ENCODE measurements at places on chromosomes 5 and 9.

DNA sequence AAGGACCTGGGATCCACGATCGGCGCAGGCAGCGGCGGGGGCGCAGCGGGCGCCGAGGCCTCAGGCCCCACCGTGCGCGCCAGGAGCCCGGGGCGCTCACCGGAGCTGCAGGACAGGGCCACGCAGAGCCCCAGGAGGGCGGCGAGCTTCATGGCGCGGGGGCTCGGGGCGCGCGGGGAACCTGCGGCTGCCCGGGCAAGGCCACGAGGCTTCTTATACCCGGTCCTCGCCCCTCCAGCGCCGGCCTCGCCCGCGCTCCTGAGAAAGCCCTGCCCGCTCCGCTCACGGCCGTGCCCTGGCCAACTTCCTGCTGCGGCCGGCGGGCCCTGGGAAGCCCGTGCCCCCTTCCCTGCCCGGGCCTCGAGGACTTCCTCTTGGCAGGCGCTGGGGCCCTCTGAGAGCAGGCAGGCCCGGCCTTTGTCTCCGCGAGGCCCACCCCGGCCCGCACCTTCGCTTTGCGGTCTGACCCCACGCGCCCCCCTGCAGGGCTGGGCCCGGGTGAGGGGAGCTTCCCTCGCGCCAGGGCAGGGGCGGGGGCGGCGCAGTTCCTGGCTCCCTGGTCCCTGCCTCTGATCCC lies at the start of gene SCGB3A1:
SCGB3A1 (minus strand) TSS at position 189 of the 577 bp plus-strand sequence; CDS start at position 152, 37 bp downstream.
- no peak for DNase-seq

DNA sequence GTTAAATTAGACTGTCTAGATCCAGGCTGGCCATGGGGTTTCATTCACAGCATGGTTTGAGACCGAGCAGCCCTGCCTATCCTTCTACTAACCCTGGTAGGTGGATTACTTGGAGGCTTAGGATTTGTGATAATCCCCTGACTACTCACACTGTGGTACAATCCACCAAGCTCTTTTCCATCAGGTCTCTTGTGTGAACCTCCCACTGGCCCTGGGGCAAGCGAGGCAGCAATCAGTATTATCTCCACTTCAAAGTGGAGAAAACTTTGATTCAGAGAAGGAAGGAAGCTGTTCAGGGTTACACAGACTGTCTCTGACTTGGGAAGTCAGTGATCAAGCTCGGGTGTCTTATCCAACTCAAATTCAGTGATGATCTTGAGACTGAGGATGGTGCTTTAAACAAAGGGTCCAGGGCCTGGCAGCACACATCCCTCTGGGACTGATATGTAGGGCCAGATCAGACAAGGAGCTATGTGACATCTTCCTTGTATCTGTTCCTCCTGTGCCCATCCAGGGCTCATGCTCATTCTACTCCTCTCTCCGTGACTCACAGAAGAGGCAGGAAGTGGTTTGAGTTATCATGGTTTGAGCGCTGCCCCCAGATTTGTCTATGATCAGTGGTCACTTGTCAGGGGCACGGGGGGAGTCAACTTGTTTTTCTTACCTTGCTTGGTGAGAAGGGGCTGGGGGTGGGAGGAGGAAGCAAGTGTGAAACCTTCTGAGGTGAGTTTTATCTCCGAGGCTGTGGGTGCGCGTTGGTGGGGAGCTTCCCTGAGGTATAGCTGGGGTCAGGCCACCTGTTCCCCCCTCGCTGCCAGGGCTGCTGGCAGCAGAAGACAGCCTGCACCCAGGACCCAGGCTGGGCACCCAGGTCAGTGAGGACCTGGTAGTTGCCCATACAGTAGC lies 48.6 kb downstream of the RGS3 start:
- peak; percentile 77 for DNase-seq

DNA sequence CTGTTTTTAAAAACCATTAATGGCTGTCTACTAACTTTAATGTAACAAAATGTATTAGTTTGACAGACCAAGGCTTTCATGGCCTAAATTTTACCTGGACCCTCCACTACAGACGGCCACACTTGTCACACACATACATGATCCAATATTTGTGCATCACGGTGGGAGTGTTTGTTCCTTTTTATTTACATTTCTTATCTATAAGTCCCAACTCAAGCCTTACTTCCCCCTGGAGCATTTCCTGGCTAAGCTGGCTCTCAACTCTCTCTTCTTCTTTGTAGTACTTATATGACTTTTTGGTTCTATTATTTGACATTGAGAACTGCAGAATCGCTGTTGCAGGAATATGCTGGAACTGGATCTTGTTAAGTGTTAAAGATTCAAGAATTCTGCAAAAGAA lies 534.4 kb downstream of the RAB3C start:
- no peak for DNase-seq

GRCh38 chr9:137657606-137658005 lies 38.8 kb downstream of the EHMT1 start:
- DNase-seq = no peak

DNA sequence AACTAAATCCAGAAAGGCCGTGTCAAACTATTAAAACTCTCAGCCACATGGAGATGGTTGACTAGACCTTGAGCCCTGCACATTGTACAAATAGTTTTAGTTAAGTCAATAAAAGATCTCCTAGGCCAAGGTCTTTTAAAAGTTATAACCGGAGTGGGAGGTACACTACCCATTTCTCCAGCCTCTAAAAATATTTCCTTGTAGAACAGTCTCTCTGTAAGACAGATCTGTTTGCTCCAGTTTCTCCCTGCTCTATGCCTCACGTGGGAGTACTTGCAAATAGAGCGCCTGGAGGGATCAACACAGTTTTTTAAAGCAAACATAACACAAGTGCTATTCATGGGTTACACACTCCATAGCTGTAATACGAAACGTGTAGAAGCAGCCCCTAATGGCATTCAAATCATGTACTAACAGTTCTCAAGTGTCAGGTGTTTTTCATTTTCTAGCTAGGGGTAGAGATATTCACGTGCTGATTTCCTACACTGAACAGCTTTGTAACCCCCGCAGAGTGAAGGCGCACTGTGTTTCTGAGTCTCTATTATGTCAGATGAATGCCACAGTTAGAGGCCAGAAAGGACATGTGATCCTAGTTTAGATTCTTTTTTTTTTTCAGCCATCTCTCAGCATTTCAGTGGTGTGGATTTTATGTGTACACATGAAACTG lies 703.4 kb upstream of the GRAMD2B start:
- DNase-seq = no peak

DNA sequence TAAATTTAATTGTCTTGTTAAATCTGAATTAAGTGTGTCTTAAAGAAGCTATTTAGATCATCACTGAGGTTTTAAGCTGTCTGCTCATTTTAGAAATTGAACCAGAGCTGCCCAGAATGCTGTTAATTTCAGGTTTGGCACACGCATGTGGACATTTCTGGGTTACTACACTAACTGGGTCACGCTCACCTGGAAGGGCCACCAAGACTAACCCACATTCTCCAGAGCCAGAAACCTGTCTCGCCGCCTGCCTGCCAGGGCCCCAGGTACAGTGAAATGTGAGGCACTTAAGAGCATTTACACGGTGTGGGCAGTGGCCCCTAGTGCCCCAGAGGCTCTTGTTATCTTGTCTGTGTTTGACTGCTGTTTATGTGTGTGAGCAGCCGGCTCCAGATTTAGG lies 46.6 kb downstream of the ATP10B start:
- no peak for DNase-seq

DNA sequence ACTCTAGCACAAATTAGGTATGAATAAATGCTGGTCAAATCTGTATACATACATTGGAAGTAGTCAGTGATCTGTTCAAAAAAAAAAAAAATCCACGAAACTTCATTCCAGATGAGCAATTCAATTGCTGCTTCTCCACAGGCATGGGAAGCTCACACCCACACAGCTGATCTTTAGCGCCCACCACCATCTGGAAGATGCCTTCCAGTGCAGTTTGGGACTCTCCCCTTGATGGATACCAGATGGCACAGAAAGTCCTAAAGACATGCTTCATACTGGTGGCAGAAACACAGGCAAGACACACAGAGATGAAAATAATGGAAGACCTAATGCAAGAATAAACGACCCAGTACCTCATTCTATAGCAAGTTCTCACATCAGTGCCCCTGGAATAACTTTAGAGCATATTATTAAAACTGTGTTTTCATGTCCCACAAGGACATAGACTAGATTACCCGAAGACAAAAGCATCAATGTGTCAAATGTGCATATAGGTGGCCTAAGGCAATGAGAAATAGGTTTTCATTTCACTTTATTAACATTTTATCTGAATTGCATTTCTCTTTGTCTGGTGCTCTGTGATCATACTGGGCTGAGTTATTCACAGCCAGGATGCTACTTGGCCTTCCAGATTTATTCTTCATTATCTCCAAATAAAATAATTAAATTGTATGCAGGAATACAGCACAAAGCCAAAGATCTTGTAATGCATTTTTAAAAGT lies 135.4 kb upstream of the TAS2R1 start:
- no peak for DNase-seq

DNA sequence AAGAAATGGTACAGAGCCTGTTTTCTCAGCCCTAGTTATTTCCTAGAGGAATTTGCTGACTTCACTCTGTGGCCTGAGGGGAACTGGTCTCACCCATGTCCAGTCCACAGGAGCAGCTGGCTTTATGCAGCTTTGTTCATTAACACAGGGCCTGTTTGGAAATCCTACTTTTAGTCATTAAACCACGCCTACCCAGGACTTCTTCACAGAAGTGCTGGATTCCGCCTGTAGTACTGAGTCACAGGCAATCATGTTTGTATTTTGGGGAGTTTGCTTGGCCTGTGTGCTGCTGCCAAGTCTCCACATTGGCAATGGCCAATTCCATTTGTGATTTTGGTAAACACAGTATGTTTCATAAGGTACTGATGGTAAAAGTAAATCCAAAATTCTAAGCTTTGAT lies 52.8 kb downstream of the CTNND2 start:
- DNase-seq = no peak

- no peak for DNase-seq
Observed at GRCh38 chr5:128708841-128709240, 170.8 kb upstream of the FBN2 start.

DNA sequence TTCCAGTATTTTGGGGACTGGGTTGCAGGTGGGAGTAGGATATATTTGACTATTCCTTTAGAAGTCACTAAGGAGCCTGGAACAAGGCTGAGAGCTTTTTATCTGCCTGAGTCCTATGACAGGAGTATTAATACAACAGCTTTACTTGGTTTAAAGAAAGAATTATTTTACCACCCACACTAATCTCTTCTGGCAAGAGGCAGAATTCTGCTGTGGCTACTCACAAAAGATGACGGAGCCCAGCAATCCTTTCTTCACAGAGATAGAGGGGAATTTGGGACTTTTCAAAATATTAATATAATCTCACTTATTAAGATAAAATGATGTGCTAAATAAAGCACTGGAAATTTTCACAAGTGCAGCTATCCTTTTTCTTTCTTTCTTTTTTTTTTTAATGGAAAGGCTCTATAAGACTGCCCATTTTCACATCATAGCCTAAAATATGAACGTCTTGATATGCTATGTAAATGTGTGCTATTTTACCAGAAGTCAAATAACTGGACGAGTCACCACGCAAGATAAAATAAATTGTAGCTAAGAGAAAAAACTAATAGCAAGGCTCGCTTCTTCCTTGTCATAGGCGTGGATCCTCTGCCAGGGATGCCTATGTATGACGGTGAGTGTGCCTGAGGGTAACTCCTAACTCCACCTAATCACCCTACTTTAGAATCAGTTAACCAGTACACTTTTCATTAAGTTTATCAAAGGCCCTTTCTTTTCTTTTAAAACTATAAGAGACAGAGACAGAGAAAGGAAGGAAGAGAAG lies 76.3 kb downstream of the ZNF608 start:
- DNase-seq = no peak

- DNase-seq = peak; percentile 40
Observed at GRCh38 chr5:64269164-64269563, 103.5 kb downstream of the RNF180 start.

GRCh38 chr5:151740958-151741373 lies 17.5 kb downstream of the ATOX1 start:
- DNase-seq = no peak

DNA sequence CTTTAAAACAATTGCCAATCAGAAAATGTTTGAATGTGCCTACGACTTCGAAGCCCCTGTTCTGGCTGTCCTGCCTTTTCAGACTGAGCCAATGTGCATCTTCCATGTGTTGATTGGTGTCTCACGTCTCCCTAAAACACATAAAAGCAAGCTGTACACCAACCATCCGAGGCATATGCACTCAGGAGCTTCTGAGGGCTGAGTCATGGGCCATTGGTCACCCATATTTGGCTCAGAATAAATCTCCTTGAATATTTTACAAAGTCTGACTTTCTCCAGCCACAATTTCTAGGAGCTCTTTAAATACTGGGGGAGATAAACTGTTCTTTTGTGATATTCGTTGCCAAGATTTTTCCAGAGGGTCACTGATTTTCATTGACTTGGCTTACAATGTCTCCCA lies 53.9 kb downstream of the C9orf57 start:
- no peak for DNase-seq

- DNase-seq = peak; percentile 10
Observed at GRCh38 chr5:55141945-55142690, 17.9 kb upstream of the GPX8 start.

DNA sequence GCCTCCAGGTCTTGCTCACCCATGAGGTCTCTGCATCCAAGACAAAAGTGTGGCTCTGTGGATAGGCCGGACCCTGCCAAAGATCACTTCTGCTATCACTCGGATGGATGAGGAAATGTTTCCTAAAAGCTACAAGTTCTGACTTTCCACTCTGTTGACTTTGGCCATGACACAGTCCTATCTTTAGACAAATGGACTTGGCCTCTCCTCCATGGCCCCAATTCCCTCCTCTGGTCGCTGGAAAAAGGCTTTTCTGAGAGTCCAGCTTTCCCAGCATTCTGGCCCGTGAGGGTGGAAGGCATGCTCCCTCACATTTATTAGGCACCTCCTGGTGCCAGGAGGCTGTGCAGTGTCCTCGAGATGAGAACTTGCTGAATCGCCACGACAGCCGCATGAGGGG lies 83.1 kb downstream of the COL27A1 start:
- no peak for DNase-seq

DNA sequence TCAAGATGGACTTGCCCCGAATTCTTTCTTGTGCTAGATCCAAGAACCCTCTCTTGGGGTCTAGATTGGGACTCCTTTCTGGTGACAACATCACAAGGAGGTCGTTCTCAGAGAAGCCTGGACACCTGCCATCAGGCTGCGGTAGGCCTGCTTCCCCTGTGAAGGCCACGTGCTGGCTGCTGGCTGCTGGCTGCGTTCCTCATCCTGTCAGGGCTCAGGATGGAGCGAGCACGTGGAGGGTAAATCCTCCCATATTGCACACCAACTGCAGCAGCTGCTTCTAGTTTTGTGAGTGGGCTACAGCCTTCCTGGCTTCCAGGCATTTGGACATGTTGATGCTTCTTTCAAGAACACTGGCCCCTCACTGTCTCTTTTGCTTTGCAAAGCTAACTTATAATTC lies 95.6 kb downstream of the HSPA4 start:
- DNase-seq = peak; percentile 43

DNA sequence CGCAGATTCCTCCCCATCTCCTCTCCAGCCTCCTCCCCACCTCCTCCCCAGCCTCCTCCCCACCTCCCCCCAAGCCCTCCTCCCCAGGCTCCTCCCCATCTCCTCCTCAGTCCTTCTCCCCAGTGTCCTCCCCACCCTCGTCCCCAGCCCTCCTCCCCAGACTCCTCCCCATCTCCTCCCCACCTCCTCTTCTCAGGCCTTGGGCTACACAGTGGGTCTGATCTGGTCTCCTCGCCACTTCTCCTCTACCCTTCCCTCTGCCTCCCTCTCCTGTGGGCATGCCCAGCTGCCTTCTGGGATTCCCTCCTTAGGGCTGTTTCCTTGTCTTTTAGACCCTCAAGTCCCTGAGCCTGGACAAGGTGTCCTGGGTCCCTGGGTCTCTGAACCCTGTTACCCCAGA lies 28.3 kb downstream of the CXXC5 start:
- DNase-seq = no peak

GRCh38 chr9:94905606-94906005 lies 179.1 kb downstream of the AOPEP start:
- DNase-seq = no peak

Data from MV-4-11 (cell line).